Ovary (tissue), 10 donors: ENCODE measurements at places on chromosomes 13 and 19. TPM values are rescaled to one million over a fixed set of nuclear protein-coding genes. Genes with fewer than 3 reads are reported as not detected.

DNA sequence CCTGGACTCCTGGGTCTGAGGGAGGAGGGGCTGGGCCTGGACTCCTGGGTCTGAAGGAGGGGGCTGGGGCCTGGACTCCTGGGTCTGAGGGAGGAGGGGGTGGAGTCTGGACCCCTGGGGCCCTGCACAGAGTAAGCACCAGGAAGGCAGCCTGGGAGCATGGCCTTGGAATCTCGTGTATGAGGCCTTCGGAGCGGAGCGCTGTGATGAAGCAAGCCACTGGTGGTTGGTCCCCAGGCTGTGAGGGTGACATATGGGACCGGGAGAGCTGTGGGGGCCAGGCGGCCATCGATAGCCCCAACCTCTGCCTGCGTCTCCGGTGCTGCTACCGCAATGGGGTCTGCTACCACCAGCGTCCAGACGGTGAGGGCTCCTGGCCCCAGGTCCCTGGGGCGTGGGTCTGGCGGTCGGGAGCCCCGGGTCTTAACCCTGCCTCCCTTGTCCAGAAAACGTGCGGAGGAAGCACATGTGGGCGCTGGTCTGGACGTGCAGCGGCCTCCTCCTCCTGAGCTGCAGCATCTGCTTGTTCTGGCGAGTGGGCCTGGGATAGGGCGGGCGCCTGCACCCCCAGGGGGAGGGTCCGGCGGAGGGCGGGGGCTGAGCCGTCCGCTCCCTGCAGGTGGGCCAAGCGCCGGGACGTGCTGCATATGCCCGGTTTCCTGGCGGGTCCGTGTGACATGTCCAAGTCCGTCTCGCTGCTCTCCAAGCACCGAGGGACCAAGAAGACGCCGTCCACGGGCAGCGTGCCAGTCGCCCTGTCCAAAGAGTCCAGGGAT lies 918 bp downstream of the TMEM190 start:
- no peak for DNase-seq
- H3K27me3 ChIP-seq = no peaks in the 10 kb centered on the region
- H3K4me3 ChIP-seq = no peak overlapping the region
- H3K4me1 ChIP-seq = no peaks in the 10 kb centered on the region

- no peaks in the 10 kb centered on the region for H3K27me3 ChIP-seq
- no peak for DNase-seq
- H3K4me1 ChIP-seq = no peaks in the 10 kb centered on the region
- H3K27ac ChIP-seq = no peak overlapping the region
- H3K36me3 ChIP-seq = no peaks in the 10 kb centered on the region
These were observed 1218.8 kb upstream of the ATXN8OS start for GRCh38 chr13:68888832-68889231.

- H3K4me3 ChIP-seq = no peak overlapping the region
- no peaks in the 10 kb centered on the region for H3K36me3 ChIP-seq
- no peak overlapping the region for H3K27ac ChIP-seq
- DNase-seq = no peak
- no peaks in the 10 kb centered on the region for H3K27me3 ChIP-seq
- H3K4me1 ChIP-seq = no peaks in the 10 kb centered on the region
These were observed 711.4 kb downstream of the DIAPH3 start for GRCh38 chr13:59452189-59452890.

GRCh38 chr13:66665991-66666390 lies 564.1 kb downstream of the PCDH9 start:
- H3K27me3 ChIP-seq = no peaks in the 10 kb centered on the region
- H3K4me1 ChIP-seq = no peaks in the 10 kb centered on the region
- no peak overlapping the region for H3K4me3 ChIP-seq
- no peaks in the 10 kb centered on the region for H3K36me3 ChIP-seq
- no peak overlapping the region for H3K27ac ChIP-seq
- DNase-seq = no peak

DNA sequence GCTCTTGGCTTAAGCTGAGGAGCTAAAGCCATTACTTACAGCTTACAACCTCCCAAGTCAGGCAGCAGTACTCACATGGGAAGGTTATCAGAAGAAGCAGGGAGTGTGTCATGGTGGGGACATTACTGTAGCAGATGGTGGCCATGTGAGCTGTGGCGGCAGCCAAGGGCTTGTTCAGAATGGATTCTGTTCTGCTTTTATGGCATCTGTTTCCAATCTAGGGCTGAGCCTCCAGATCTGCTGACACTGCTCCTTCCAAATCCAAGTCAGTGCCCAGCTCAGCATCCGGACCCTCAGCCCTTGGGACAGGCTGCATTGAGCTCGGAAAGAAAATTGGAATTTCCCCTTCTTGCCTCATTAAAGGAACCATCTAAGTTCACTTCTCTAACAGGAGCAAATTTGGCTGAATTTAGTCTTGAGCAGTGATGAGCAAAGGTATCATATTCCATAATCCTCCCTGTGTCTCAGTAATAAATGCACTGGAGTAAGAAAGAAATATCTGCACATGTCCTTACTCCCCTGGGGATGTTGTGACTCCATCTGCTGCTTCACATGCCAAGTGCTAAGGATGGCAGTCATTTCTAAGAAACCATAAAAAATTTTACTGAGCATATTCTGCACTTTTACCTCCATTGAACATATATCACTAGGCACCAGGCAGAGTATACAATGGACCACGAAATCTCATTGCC lies 73.9 kb downstream of the KCTD12 start:
- DNase-seq = no peak
- no peaks in the 10 kb centered on the region for H3K4me1 ChIP-seq
- H3K36me3 ChIP-seq = no peaks in the 10 kb centered on the region
- no peak overlapping the region for H3K4me3 ChIP-seq

GRCh38 chr19:2252055-2252796 lies 3.1 kb downstream of the AMH start:
- no peak overlapping the region for H3K4me3 ChIP-seq
- no peaks in the 10 kb centered on the region for H3K36me3 ChIP-seq
- H3K27me3 ChIP-seq = peaks cover 16% of the 10 kb centered on the region
- no peak for DNase-seq
- no peak overlapping the region for H3K27ac ChIP-seq
- peaks cover 17% of the 10 kb centered on the region for H3K4me1 ChIP-seq

Gene IZUMO4
- 31.7 TPM for polyA plus RNA-seq

Gene COMP
- 0.08 TPM for polyA plus RNA-seq

GRCh38 chr13:61142506-61142905 lies 273.1 kb downstream of the PCDH20 start:
- H3K27ac ChIP-seq = no peak overlapping the region
- H3K4me3 ChIP-seq = no peak overlapping the region
- H3K4me1 ChIP-seq = no peaks in the 10 kb centered on the region
- H3K36me3 ChIP-seq = no peaks in the 10 kb centered on the region

Gene CYP4F22
- polyA plus RNA-seq = not detected

DNA sequence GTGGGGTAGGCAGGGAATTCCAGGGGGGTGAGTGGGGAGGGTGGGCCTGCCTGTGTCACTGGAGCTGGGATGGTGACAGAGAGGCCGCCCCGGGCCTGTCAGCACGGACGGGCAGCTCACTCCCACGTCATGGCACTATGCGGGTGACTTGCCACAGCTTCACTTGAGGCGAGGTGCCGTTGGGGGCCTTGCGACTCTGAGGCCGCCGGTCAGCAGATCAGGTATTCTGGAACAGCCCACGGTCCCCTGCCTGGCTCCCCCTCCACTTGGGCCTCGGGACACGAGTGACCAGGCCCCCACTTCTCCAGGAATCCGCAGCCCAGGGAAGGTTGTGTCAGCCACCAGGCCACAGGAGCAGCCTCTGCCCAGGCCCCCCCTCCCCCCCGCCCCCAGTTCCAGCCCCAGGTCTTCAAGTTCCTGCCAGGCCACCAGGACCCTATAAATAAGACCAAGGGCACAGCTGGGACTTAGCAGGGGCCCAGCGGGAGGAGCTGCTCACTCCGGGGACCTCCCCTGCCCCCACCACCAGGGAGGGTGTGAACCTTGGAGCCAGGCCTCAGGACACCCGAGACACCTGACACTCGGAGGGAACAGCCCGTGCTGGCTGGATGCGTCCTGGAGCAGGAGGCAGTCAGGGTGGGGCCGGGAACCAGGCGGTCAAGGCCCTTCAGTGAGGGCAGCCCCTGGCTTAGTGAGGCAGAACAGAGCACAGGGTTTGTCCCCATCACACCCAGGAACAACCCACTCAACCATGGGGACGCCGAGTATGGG lies 2.7 kb upstream of the MIDN start:
- DNase-seq = peak; percentile 74
- H3K4me1 ChIP-seq = peaks cover 21% of the 10 kb centered on the region
- H3K27ac ChIP-seq = peak overlapping the region; percentile 86
- no peaks in the 10 kb centered on the region for H3K36me3 ChIP-seq
- H3K27me3 ChIP-seq = no peaks in the 10 kb centered on the region

DNA sequence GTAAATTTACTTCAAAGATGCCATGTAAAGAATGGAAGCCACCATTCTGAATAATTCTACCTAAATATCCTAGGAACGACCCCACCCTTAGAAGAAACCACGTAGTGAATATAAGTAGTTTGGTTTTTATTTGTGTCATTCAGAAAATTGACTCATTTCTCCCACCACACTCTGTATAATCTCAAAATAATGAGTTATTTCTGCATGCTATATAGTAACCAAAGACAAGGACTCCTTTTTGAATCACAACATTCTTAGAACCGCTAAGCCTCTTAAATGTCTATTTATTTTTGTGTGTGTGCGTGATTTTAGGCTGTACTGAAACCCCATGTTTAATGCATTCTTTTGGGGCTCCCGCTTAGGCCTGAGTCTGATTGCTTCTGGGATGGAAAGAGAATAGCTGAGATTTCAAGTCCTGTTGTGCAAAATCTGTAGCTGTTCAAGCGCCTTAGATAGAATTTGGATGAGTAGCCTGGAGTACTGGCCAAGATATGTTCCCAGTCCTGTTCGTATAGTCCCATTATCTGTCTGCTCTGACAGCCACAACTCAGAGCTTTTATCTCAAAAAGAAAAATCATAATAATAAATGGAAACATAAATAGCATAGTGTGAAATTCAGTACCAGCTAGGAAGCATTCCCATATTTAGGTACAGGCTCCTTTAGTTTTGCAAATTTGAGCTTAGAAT lies 532.4 kb upstream of the NBEA start:
- no peaks in the 10 kb centered on the region for H3K27me3 ChIP-seq
- no peak for DNase-seq
- no peaks in the 10 kb centered on the region for H3K36me3 ChIP-seq
- no peak overlapping the region for H3K27ac ChIP-seq
- H3K4me1 ChIP-seq = no peaks in the 10 kb centered on the region

GRCh38 chr19:58562122-58563033 lies 4.0 kb upstream of the UBE2M start:
- peak; percentile 76 for DNase-seq
- H3K27ac ChIP-seq = peak overlapping the region; percentile 9
- no peaks in the 10 kb centered on the region for H3K27me3 ChIP-seq
- H3K4me1 ChIP-seq = peaks cover 21% of the 10 kb centered on the region
- H3K36me3 ChIP-seq = no peaks in the 10 kb centered on the region

Gene CCNE1
- 2.7 TPM for polyA plus RNA-seq

GRCh38 chr13:97116754-97117153 lies 105.4 kb upstream of the MBNL2 start:
- no peak overlapping the region for H3K4me3 ChIP-seq
- peak; percentile 37 for DNase-seq
- H3K36me3 ChIP-seq = no peaks in the 10 kb centered on the region
- H3K27me3 ChIP-seq = no peaks in the 10 kb centered on the region
